ENCODE measurements at places on chromosomes 11 and 22.
A peak's percentile ranks its signal among the peaks of the same experiment; 100 is the strongest.

DNA sequence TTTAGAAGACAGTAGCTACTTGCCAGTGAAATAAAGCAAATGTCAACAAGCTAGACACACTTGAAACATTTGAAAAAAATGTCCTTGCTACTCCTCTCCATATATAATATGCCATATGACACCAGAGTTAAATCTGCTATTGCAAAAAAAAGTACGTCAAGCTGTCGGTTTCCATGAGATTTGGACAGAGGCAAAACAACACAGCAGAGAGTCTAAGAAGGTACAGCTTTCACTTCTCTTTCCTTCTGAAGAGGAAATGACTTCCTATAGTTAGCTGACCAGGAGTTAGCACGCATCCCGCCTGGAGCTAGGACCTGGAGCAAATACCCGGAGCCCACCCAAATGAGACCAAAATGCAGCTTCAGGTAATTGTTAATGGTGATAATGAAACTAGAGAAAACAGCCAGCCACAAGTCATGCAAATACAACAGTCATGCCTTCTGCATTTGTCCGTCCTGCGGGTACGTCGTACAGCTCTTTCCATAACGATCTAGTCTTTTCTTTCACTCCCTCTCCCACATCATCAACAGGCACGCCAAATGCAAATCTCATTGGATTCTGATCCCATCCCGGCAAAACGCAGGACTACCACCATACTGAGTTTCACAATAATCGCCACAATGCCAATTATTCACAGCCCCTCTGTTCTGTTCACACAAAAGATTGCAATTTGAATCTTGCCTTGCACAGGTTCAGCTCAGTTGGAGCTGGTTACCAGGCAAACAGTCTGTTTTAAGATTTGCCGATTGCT, 395.0 kb upstream of the CCDC90B start:
- no peak for DNase-seq

DNA sequence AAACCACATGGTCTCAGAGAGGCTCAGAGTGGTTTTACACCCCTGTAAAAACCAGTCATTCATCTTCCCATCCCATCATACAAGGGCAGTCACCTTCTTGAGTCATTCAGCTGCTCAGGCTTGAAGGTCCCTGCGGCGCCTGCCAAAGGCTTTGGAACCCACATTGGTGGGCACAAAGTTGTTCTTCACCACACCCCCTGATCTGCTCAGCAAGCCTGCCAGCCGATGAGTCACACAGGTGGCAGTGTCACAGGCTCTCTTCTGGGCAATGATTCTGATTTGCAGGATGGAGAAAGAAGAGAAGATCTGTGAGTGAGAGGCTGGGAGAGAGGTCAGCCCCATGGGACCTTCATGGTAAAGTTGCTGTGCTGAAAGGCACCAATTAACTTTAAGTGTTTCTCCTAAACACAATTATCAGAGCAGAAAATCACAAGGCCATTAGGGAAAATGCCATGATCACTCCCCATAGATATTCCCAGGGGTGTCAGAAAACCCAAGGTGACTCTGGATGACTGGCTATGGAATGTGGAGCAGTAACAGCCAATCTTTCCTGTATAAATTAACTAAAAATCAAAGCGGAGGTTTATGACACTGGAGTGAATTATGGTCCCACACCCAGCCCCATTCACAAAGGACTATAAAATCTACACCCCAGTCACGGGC, 4.4 kb downstream of the CALCA start:
- DNase-seq = no peak

DNA sequence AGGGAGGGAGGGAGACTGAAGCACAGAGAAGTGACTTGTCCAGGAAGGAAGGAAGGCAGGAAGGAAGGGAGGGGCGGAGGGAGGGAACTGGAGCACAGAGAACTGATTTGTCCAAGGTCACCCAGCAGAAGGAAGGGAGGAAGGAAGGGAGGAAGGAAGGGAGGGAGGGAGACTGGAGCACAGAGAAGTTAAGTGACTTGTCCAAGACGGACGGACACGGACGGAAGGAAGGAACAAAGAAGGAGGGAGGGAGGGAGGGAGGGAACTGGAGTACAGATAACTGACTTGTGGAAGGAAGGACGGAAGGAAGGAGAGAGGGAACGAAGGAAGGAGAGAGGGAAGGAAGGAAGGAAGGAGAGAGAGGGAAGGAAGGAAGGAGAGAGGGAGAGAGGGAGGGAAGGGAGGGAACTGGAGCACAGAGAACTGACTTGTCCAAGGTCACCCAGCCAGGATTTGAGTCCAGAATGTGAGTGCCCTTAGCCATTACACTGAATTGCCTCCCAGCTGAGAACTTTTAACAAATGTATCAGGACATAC, 1.5 kb downstream of the SLC35F2 start:
- no peak for DNase-seq

DNA sequence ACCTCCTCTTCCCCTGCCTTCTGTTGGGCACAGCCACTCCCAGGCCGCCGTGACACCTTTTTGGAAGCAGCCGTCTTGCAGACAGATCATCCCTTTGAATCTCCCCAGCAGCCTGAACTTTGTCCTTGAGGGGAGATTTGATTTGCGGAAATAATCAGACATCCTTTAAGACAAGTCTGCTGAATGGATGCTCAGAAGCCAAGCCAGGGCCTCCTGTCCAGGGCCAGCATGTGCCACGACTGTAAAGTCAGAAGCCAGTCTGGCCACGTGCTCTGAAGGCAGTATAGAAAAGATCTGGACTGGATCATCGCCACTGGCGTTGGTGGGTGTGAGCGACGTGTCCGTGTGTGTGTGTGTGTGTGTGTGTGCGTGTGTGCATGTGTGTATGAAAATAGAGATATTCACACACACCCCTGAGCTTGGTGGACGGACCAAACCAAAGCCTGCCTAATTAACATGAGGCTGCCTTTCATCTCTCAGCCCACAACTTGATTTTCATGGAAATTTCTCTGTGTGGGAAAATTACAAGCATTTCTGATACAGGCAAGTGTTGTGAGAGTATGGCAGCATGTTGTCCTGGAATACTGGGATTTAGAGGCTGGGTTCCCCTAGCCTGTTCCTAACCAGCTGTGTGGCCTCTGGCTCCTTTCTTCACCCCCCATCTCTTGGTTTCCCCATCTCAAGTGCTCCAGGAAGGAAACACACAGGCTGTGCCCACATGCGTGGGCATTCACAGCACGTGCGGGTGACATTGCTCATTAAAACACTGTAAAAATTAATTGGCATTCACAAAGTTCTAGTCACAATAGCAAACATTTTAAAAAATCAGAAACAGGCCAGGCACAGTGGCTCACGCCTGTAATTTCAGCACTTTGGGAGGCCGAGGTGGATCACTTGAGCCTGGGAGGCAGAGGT, 61.8 kb upstream of the WNT7B start:
- DNase-seq = no peak

DNA sequence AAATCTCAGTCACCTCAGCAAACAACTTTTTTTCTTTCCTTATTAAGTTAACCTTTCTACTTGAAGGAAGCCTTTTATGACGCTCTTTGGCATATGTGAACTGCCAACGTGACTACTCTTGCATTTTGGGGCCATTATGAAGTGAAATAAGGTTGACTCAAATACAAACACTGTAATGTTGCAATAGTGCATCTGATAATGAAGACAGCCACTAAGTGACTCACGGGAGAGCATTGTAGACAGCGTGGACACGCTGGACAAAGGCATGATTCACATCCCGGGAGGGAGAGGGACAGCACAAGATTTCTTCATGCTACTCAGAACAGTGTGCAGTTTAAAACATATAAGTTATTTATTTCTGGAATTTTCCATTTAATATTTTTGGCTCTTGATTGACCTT, 560.8 kb downstream of the ETS1 start:
- no peak for DNase-seq

DNA sequence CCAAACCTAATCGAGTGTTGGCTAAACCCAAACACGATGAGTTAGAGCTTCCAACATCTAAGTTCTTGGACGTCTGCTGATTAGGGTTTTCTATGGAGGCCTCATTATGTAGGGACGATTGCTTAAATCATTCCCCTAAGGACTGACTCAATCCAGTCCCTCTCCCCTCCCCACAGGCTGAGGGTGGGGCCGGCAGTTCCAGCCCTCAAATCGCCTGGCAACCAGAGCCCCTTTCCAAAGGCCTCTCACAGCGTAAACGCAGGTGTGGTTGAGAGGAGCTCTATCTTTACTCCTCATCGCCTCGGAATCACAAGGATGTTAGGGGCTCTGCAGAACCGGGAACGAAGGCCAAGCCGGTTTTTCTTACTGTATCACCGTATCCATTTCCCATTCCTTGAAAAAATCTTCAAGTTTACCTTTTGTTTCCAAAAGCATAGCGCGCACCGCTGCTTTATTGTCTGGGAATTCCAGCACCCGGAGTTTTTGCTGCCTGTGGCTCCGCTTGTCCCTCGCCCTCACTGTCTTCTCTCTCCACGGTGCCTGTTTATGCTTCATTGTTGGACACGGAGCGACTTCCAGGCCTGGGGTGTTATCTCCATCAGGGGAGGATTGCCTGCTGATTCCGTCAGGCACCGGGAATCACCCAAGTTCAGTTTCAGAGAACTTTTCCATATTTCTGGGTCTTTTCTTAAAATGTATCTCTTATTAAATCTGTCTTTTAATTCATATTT, 13.8 kb upstream of the IFITM3 start:
- no peak for DNase-seq

DNA sequence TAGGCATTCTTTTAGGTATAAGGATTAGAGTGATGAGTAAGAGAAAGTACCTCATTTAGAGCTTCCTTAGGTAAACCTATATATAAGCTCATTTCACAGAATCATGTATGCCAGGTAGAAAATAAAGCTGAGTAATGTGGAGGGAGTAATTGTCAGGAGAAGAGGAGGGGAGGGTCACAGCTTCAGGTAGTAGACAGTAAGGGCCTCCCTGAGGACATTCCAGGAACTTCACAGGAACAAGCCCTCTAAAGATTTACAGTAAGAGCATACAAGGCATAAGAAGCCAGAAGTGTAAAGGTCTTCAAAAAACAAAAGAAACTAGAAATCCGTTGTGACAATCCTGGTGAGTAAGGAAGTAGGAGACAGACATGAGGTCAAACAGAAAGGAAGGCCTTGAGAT, 57.6 kb downstream of the USP47 start:
- no peak for DNase-seq

DNA sequence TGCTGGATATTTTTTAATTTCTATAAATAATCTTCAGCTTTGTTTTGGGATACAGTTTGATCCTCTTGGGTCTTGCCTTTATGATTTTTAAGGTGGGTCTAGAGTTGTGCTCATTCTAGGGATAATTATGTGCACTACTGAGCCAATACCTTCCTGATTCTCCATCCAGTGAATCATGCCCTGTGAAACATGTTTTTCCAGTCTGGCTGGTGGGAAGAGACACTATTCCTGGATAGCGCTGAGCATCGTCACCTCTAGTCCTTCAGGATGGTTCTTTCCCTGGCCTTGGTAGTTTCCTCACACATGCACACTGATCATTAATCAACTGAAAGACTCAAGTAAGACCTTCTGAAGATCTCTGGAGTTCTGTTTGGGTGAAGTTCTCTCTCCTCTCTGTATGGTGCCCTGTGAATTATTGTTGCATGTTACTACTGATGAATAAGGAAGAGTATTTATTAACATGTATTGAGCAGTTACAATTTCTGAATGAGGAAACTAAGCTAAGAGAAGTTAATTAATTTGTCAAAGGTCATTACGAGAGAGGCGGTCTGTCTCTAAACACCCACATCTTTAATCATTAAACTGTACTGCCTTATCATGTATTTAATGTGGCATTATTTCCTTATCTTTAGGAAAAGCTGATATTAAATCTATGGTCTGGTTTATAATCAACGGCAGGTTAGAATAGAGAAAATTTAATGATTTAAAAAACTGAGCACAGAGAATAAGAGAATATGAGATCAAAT, 39.1 kb upstream of the LIPT2 start:
- no peak for DNase-seq

DNA sequence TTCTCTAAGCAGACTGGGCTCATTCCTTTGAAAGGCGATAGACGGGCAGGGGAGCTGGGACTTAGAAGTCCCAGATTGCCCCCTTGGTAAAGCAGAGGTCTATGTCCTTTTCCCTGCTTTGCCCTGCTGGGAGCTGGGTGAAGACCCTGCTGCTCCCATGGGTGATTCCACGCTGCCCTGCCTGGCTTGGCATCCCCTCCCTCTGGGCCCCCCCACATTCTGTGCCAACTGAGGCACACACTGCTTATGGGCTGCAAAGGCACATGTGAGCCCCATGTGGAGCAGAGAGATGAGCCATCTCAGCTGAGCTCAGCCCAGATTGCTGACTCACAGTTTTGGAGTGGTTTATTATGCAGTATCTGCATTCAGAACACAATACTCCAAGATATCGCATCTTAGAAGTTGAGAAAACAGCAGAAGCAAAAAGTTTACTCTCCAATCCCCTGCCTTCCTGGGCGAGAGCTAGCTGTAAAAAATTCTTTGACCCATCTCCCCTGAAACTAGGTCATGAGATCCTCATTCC, 127.2 kb downstream of the ST3GAL4 start:
- no peak for DNase-seq

GRCh38 chr11:30830681-30831080, 244.5 kb upstream of the MPPED2 start:
- no peak for DNase-seq

DNA sequence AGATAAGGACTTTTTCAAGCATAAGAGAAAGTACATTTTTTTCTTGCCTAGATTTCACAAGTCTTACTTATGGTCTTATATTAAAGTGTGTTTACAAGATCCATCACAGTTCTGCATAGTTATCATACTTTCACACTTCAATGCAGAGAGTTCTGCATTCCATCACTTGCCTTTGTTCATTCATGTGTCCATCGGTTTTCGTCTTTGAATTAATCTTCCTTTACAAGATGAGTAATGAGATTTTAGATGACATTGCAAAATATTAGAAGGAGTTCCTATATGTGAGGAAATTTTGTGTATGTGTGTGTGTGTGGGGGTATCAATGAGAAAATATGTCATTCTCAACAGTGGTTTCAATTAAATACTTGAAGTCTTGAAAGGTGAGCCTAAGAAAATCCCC, 98.1 kb upstream of the GUCY1A2 start:
- DNase-seq = no peak

- DNase-seq = no peak
These were observed 9.3 kb downstream of the RPL3 start for GRCh38 chr22:39309881-39310714.

- no peak for DNase-seq
These were observed 5.4 kb downstream of the TNRC6B start for GRCh38 chr22:40183029-40183581.

- DNase-seq = no peak
These were observed 105.4 kb upstream of the PLET1 start for GRCh38 chr11:112366012-112366411.

GRCh38 chr11:78254268-78254667, 65.5 kb downstream of the USP35 start:
- DNase-seq = no peak

GRCh38 chr11:46121301-46121723, at the start of gene PHF21A:
TSS of gene PHF21A (minus strand) at chr11:46121454. CDS start at chr11:46084219, 37,235 bp downstream.
- DNase-seq = peak; percentile 74

All from stimulated activated CD8-positive, alpha-beta memory T cell treated with anti-CD3 and anti-CD28 coated beads, Interleukin-15, amount 100 ng/mL, for 4 hours (primary cell).